ENCODE measurements at places on chromosomes 16 and 17.
A peak's percentile ranks its signal among the peaks of the same experiment; 100 is the strongest.

- DNase-seq = peak; percentile 24
Observed at GRCh38 chr17:59521465-59522126, 43.8 kb upstream of the DHX40 start.

GRCh38 chr17:78252111-78252634, 20.7 kb downstream of the TMEM235 start:
- no peak for DNase-seq

DNA sequence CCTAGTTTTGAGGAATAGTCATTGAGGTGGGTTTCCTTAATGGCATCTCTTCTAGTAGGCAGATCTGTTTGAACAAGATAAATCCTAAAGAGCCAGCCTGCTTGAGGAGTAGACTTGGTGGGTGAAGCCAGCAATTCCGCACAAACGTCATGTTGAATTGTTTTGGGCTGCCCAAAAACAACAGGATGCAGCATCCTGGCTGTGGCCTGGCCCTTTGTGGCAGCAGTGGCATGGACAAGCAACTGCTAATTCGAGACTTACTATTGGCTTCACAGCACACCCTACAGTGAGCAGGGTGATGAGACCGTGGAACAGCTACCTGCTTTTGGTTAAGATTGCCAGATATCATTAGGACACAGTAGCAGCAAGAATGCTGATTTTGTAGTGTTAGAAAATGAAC, 9.3 kb upstream of the VPS4A start:
- no peak for DNase-seq

DNA sequence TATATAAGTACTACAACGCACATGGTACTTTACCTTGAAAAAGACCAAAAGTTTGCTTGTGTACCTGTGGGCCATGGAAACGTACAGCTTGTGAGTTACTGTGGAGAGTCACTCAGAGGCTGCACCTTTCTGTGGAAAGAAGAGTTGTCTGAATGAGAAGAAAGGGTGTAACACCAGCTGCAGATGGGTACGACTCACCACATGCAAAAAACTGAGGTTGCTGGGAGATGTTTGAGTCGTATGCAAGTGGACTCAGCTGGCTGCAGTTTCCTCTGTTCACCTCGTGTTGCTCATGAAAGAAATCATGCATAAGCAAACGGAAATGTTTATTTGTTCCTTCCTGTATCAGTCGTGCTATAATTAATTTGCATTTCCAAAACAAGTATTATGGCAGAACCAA, 22.4 kb upstream of the DYNLRB2 start:
- no peak for DNase-seq

DNA sequence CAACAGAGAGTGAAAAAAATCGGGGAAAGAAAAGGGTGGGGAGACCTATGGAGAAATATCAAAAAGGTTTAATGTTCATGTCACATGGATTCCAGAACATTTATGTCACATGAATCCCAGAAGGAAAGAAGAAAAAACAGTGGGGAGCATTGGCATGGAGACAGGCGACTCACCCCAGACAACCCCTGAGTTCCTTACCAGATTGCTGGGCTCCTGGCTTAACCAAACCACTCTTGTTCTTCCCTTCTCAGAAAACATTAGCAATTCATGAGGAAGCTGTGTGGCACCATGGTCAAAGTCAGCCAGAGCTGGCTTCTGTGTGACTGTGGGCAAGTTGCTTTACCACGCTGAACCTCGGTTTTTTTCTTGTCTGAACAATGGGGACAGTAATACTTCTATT, 49.6 kb upstream of the CLEC19A start:
- DNase-seq = no peak

- no peak for DNase-seq
Observed at GRCh38 chr16:66264311-66265047, 102.0 kb upstream of the CDH5 start.

DNA sequence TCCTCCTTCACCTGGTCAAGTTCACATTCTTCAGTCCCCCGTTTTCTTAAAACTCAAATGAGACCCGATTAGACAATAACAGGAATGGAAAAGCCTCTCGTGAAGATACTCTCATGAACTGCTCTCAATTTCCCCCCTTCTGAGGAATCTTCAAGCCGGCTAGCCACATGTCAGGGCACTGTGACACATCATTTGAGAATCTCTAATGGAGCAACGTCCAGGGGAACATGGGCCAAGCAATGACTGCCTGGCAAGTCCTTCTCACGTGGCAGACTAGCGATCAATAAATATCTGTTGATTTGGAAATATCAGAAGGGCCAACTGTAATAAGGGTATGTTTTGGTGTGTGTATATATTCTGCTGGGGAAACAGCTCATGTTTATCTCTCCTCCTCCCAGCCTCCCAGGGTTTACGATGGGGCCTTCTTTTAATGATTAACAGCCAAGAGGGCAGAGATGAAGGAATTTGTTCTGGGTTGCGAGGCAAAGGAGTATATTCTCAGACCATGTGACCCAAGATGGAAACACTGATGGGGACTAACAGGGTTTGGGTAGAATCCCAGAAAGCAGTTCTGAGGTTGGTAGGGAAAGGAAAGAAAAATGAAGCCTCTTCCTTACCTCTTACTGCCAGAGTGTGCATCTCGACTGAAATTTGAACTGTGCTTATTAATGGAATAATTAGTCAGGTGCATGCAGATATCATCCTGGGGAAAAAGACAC, 21.4 kb downstream of the TTLL6 start:
- DNase-seq = no peak

DNA sequence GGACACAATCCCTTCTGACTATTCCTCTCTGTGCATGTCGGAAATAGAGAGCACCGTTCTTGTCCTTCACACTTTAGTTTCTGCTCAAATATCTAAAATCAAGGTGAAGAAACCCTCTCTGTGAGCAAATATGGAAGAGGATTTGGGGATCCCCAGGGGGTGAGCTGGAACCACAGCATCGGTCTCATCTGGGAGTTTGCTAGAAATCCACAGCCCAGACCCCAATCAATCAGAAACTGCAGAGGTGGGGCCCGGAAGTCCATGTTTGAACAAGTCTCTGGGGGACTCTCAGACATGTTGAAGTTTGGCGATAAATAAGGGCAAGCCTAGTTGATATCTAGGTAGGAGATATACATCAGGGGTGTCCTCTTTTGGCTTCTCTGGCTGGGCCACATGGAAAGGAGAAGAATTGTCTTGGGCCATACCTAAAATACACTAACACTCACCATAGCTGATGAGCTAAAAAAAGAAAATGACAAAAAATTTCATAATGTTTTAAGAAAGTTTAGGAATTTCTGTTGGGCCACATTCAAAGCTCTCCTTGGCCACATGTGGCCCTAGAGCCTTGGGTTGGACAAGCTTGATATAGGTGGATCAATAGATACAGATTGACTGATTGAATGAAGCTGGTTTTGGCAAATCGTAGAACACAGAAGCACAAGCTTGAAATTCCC, 168.0 kb upstream of the FOXF1 start:
- no peak for DNase-seq

DNA sequence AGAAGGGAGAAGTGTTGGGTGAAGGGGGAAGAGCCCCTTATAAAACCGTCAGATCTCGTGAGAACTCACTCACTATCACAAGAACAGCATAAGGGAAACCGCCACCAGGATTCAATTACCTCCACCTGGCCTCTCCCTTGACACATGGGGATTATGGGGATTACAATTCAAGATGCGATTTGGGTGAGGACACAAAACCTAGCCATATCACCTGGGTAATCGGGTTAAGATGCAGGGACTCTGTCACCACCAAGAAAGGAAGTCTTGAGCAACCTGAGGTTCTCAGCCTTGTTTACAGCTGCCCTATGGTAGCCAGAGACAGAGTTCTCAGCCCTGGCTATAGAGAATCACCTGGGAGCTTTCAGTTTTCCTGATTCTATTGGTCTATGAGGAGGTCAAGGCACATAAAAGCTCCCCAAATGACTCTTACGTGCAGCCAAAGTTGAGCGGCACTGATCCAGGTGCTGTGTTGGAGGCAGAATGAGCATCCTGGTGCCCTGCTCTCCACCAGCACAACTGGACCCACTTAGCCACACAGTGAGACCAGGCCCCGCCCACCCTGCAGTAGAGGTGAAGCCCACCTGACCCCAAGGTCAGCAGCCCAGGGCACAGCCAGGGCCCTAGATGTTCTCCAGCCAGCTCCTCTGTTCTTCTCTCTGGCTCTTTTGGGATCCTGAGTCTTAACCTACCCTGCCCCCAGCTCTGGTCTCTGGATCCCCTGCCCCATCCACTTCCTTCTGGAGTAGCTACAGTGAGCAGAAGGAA, 138.5 kb upstream of the CDH5 start:
- no peak for DNase-seq

GRCh38 chr17:67481808-67482207, 104.7 kb downstream of the PITPNC1 start:
- no peak for DNase-seq

DNA sequence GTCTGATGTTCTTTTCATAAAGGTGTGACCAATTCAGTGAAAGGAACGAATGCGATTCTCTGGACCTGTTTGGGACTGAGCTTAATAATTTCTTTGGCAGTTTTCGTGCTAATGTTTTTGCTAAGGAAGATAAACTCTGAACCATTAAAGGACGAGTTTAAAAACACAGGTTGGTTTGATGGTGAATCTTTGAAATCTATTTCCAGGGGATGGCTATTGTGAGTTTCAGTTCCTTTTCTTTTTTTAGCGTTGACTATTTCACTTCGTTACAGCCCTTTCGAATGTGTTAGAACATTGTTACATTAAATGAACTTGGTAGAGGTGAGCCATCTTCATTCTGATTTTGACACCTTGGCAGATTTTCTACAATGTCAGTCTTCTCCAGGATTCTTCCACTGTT, 1.2 kb downstream of the TNFRSF17 start:
- no peak for DNase-seq

- peak; percentile 34 for DNase-seq
Observed at GRCh38 chr17:74785096-74785980, 9.2 kb upstream of the NAT9 start.
